Bronchial smooth muscle cell (primary cell): ENCODE measurements at places on chromosomes 1 and 21. TPM values are rescaled to one million over a fixed set of nuclear protein-coding genes. Genes with fewer than 3 reads are reported as not detected.

The CD52 gene
- not detected in 2 replicates for total RNA-seq

The NR0B2 gene
- not detected in 2 replicates for total RNA-seq

The CFAP74 gene
- total RNA-seq = not detected in 2 replicates

The CA6 gene
- not detected in 2 replicates for total RNA-seq
